Activated CD8-positive, alpha-beta T cell treated with anti-CD3 and anti-CD28 coated beads, Interleukin-2, amount 10 ng/mL, durations not matched to agents 7 days and 5 days (primary cell): ENCODE measurements at places on chromosomes 7 and 10. TPM values are rescaled to one million over a fixed set of nuclear protein-coding genes. Genes with fewer than 3 reads are reported as not detected.

GRCh38 chr10:131056781-131057180 lies 254.7 kb downstream of the TCERG1L start:
- H3K27me3 ChIP-seq = no peaks in the 10 kb centered on the region
- H3K36me3 ChIP-seq = no peaks in the 10 kb centered on the region
- DNase-seq = no peak

- peaks cover 47% of the 10 kb centered on the region for H3K4me1 ChIP-seq
- peaks cover 10% of the 10 kb centered on the region for H3K36me3 ChIP-seq
- no peaks in the 10 kb centered on the region for H3K27me3 ChIP-seq
- peak overlapping the region; percentile 81 for H3K27ac ChIP-seq
Measured at GRCh38 chr7:37408291-37409228, 40.1 kb downstream of the ELMO1 start.

The IGF2BP3 gene
- total RNA-seq = 0.55 TPM

The PTTG1IP2 gene
- total RNA-seq = not detected

The CDHR3 gene
- total RNA-seq = 0.92 TPM

The WIPF3 gene
- total RNA-seq = not detected

DNA sequence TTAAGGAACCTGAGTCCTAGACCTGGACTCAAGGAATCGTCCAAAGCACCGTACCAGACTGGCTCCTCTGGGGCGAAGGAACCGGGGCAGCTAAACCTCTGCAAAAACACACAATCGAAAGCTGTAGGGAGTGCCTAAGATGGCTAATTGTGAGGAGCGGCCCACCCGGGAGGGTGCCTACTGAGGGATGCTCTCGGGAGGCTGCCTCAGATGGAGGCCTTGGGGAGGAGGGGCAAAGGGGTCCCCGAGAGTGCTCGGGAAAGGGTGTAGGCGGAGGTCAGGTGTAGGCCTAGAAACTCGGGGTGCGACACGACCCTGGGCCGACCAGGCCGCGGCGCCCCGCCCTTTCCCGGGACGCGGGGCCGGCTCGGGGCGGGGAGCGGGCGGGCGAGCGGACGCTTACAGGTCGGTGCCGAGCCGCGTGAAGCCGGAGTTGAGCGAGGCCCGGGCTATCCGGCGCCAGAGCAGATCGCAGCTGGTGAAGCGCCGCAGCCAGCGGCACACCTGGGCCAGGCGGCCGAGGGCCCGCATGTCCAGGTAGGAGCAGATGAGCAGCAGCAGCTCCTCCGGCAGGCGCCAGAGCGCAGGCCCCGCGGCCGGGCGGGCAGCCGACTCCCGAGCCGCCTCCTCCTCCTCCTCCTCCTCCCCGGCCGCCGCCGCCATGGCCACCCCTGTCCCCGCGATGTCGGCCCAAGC lies 844 bp downstream of the FBXW4 start:
- no peaks in the 10 kb centered on the region for H3K27me3 ChIP-seq
- peaks cover 35% of the 10 kb centered on the region for H3K4me1 ChIP-seq
- peak; percentile 73 for DNase-seq
- peaks cover 10% of the 10 kb centered on the region for H3K36me3 ChIP-seq
- H3K27ac ChIP-seq = peak overlapping the region; percentile 98

DNA sequence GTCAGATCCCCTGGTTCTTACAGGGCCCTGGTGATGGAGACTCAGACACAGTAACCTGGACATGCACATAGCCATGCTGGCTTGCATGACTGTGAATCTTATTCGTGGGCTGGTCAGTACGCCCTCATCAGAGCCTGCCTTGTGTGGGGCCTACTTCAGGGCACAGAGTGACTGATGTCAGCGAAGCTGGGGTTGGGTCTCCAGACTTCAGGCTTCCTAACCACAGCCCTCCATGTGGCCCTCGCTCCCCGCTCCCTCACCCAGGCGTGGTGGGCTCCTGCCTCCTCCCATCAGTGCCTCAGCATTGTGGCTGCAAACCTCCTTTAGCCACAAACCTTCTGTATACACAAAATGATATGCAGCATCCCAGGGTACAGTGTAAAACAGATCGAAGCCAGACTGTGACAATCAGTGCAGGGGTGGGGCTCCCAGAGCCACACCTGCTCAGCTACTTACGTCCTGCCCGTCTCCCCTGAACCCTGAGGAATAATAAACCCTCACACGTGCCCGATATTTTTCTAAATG lies 7.1 kb upstream of the C10orf105 start:
- H3K4me3 ChIP-seq = peak overlapping the region; percentile 71
- no peaks in the 10 kb centered on the region for H3K27me3 ChIP-seq
- H3K4me1 ChIP-seq = peaks cover 90% of the 10 kb centered on the region
- H3K36me3 ChIP-seq = no peaks in the 10 kb centered on the region
- peak; percentile 75 for DNase-seq
- H3K27ac ChIP-seq = peak overlapping the region; percentile 98

- no peak overlapping the region for H3K27ac ChIP-seq
- peaks cover 35% of the 10 kb centered on the region for H3K4me1 ChIP-seq
- peaks cover 10% of the 10 kb centered on the region for H3K36me3 ChIP-seq
- H3K4me3 ChIP-seq = no peak overlapping the region
- peaks cover 59% of the 10 kb centered on the region for H3K27me3 ChIP-seq
Measured at GRCh38 chr7:130488392-130489139, 3.3 kb upstream of the MEST start.

The ABCB4 gene
- not detected for total RNA-seq

- H3K4me3 ChIP-seq = no peak overlapping the region
- peaks cover 8% of the 10 kb centered on the region for H3K4me1 ChIP-seq
- DNase-seq = no peak
- H3K27me3 ChIP-seq = peaks cover 5% of the 10 kb centered on the region
Measured at GRCh38 chr10:88456730-88457129, 126.4 kb downstream of the RNLS start.

- no peak overlapping the region for H3K4me3 ChIP-seq
- H3K36me3 ChIP-seq = no peaks in the 10 kb centered on the region
- DNase-seq = no peak
- H3K27me3 ChIP-seq = peaks cover 21% of the 10 kb centered on the region
Measured at GRCh38 chr7:98868450-98868849, 1.4 kb downstream of the TMEM130 start.

- DNase-seq = no peak
- H3K27ac ChIP-seq = no peak overlapping the region
- H3K4me3 ChIP-seq = no peak overlapping the region
- H3K4me1 ChIP-seq = peaks cover 5% of the 10 kb centered on the region
- H3K27me3 ChIP-seq = peaks cover 55% of the 10 kb centered on the region
Measured at GRCh38 chr10:122161795-122162194, 109.3 kb upstream of the BTBD16 start.

GRCh38 chr7:151601521-151602305 lies 82.0 kb upstream of the RHEB start:
- no peak for DNase-seq
- H3K4me3 ChIP-seq = no peak overlapping the region
- H3K27ac ChIP-seq = no peak overlapping the region
- H3K27me3 ChIP-seq = no peaks in the 10 kb centered on the region
- peaks cover 5% of the 10 kb centered on the region for H3K36me3 ChIP-seq
- no peaks in the 10 kb centered on the region for H3K4me1 ChIP-seq

DNA sequence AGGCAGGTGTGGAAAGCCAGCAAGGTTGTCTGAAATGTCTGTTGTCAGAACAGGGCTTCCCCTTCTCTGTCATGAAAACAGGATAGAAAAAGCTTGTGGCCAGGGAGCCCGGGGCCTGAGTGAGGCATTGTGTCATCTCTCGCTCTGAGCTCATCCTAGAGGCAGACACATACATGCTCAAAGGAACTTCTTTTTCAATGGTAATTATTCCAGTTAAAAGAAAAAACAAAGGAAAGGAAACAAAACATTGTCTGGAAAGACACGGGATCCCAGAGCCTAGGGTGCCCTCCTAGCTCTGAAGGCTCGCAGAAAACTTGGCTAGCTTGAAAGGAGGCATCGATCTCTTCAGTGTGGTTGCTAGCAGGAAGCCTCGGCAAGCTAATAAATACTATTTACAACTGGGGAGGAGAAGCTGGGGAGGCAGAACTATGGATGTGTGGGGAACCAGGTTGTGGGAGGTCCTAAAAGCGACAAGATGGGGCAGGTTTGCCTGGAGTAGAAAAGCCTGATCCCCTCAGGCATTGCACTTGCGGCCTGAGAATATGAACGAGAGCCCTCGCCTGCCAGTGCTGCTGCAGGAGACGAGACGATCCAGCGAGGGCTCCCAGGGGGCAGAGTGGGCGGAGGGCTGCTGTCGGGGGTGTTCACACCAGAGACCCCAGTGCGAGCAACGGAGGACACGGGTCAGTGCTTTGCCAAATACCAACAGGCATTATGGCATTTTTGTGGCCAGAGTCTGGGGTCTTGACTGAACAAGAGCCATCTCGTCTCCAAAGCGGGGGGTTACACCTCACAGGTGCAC lies 32.8 kb upstream of the DGKI start:
- H3K4me3 ChIP-seq = no peak overlapping the region
- peaks cover 4% of the 10 kb centered on the region for H3K4me1 ChIP-seq
- no peak overlapping the region for H3K27ac ChIP-seq
- H3K36me3 ChIP-seq = peaks cover 34% of the 10 kb centered on the region
- H3K27me3 ChIP-seq = no peaks in the 10 kb centered on the region
- DNase-seq = no peak

DNA sequence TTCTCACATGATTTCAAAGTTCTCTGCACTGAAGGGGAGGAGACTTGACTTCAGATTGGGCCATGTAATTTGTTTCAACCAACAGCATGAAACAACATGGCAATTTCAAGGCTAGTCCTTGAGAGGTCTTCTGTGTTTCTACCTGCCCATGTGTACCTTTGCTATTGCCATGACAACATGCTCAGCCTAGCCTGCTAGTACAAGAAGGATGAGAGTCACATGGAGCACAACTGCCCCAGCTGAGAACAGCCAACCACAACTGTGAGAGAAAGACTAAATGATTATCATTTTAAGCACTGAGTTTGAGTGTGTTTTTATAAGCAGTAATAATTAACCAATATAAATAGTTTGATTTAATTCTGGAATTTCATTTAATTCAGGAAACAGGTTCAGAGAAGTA lies 41.9 kb downstream of the ANKMY2 start:
- peaks cover 37% of the 10 kb centered on the region for H3K36me3 ChIP-seq
- no peaks in the 10 kb centered on the region for H3K4me1 ChIP-seq
- DNase-seq = no peak
- no peaks in the 10 kb centered on the region for H3K27me3 ChIP-seq
- no peak overlapping the region for H3K27ac ChIP-seq

DNA sequence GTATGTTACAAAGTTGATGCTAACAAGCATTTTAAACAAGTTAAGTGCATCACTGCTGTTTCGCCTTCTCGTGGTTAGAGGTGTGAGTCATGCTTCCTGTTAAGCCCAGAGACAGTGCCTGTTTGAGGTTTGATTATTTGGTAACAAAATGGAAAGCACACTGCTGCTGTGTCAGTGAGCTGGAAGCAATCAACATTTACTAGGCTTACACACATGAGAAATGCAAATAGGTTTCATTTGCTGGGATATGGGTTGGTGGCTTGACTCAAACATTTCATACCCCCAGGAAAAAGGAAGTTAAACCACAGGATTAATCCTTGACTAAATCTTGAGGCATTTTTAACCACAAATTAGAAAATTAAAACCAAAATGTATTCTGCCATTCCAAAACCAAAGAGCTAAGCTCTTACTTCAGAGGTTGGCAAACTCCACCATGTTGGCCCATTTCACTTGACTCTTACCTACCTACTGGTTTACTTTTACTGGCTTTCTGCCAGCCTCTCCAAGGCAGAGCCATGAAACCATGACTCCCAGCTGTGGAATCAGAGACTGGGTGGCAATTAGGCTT lies 139.2 kb downstream of the ETV1 start:
- peak; percentile 73 for DNase-seq
- peak overlapping the region; percentile 66 for H3K27ac ChIP-seq
- H3K36me3 ChIP-seq = no peaks in the 10 kb centered on the region
- no peaks in the 10 kb centered on the region for H3K27me3 ChIP-seq
- no peak overlapping the region for H3K4me3 ChIP-seq
- peaks cover 17% of the 10 kb centered on the region for H3K4me1 ChIP-seq

GRCh38 chr7:28435732-28436378 lies 23.5 kb downstream of the CREB5 start:
- no peaks in the 10 kb centered on the region for H3K4me1 ChIP-seq
- no peaks in the 10 kb centered on the region for H3K36me3 ChIP-seq
- no peak overlapping the region for H3K4me3 ChIP-seq
- no peak for DNase-seq
- no peak overlapping the region for H3K27ac ChIP-seq

The BAMBI gene
- not detected for total RNA-seq

The SPDYE16 gene
- total RNA-seq = 0.16 TPM

DNA sequence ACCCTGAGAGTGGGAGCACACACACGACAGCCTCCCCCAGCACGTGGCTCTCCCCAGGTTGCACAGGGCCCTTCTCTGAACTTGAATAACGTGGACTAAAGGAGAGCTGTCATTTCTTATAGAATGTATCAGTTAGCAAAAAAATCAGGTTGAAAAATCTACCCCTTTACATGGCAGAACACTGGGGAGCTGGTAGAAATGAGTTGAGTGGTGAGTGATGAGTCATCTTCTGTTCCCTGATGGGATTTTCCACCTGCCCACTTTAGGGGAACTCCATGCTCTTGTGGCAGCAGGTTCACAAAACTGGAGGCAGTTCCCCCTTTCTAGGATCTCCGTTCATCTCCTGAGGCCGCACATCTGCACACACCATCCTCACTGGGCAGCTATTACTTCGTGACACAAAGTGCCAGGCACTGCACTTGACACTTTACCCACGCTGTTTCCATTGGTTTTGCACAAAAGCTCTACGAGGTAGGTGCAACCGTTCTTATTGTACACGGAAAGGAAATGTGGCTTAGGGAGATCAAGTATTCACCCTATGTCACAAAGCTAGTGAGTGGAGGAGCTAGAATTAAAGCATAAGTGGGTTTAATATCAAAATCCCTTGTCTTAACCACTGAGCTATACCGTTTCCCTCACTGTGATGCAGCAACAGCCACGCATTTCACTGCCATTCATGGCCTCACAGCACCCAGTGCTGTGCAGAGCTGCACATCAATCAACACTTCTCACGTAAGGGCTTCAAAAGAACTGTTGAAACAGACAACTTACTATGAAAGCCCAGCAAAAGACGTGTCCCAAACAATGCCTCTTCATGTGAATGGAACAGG lies 80.2 kb downstream of the RNF216 start:
- H3K27me3 ChIP-seq = no peaks in the 10 kb centered on the region
- H3K27ac ChIP-seq = peak overlapping the region; percentile 33
- peak; percentile 49 for DNase-seq
- no peak overlapping the region for H3K4me3 ChIP-seq
- H3K36me3 ChIP-seq = peaks cover 49% of the 10 kb centered on the region

DNA sequence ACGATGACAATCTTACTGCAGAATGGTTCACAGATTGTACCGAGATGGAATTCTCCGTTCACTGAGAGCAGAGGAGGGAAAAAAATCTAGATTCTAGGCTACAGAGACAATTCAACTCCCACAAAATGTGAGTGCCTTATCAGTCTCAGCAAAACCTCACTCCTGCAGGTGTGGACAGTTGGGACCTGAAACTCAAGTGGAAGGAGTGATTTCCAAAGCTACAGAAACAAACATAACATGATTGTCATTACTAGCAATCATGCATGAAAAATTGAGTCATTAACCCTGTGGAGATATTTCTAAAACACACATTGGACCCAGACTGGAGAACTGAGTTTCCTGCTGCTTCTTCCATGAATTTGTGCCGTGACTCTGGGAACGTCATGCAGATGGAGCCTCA lies 70.3 kb downstream of the CALML3 start:
- no peak for DNase-seq
- no peaks in the 10 kb centered on the region for H3K36me3 ChIP-seq
- H3K27me3 ChIP-seq = peaks cover 25% of the 10 kb centered on the region

The EPHA1 gene
- 12.4 TPM for total RNA-seq

The PTER gene
- 12.8 TPM for total RNA-seq

- no peak for DNase-seq
- no peaks in the 10 kb centered on the region for H3K27me3 ChIP-seq
- H3K4me1 ChIP-seq = no peaks in the 10 kb centered on the region
- H3K4me3 ChIP-seq = no peak overlapping the region
Measured at GRCh38 chr7:152636441-152636840, 39.5 kb downstream of the XRCC2 start.
